Aorta (tissue), 5 donors: ENCODE measurements at places on chromosomes 12 and 14. TPM values are rescaled to one million over a fixed set of nuclear protein-coding genes. Genes with fewer than 3 reads are reported as not detected.

The EIF2B2 gene
- 37.4 TPM for total RNA-seq

DNA sequence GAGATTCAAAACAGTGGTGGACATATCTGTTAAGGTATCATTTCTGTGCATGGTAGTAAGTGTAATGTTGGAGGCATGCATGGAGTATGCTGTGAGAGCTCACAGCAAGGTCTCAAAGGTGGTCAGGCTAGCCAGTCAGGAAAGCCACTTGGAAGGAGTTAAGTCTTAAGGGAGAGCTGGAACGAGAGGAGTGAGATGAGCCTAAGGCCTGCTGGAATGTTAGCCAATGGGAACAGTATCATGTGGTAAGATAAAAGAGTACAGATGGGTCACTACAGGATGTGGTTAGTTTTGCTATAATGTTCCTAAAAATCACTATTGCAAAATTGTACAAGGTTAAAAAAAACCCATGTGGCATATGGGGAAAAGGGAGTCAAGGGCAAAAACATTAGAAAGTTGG lies 311.7 kb upstream of the E2F7 start:
- H3K27ac ChIP-seq, result no peak overlapping the region
- H3K4me1 ChIP-seq, result no peaks in the 10 kb centered on the region
- DNase-seq, result no peak
- no peak overlapping the region for H3K4me3 ChIP-seq

The LTBR gene
- 83.1 TPM for total RNA-seq

The CLEC7A gene
- total RNA-seq, result 25.8 TPM

GRCh38 chr14:32341947-32342846 lies 13.1 kb downstream of the AKAP6 start:
- no peak overlapping the region for H3K27ac ChIP-seq
- H3K4me3 ChIP-seq, result no peak overlapping the region

The RNASE11 gene
- total RNA-seq, result not detected

DNA sequence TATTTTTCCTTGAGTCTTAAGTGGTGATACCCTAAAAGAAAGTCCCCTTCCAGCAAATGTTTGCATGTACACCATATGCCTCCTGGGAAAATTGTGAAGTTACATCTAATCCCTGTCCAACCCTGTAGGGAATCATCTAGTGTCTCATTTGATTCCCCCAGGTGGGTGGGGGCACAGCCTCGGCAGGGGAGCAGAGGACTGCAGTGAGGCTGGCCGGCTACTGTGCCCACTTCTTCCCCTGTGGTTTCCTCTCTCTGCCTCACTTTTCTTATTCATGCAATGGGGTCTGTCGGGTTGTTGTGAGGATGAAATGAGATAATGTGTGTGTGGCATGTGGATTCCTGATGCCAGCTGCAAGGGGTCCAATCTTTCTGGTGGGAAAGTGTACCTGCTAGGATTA lies 6.0 kb downstream of the PAPLN start:
- H3K4me3 ChIP-seq, result no peak overlapping the region
- H3K36me3 ChIP-seq, result no peaks in the 10 kb centered on the region

- H3K4me3 ChIP-seq, result no peak overlapping the region
- H3K36me3 ChIP-seq, result no peaks in the 10 kb centered on the region
These were observed 130.8 kb downstream of the CAPZA3 start for GRCh38 chr12:18868717-18869116.

GRCh38 chr12:5173511-5174011 lies 129.9 kb downstream of the KCNA5 start:
- H3K27ac ChIP-seq, result no peak overlapping the region
- no peaks in the 10 kb centered on the region for H3K27me3 ChIP-seq
- peaks cover 6% of the 10 kb centered on the region for H3K4me1 ChIP-seq

The MEG3 gene
- 246 TPM for total RNA-seq

The CAPS2 gene
- total RNA-seq, result 17.9 TPM

GRCh38 chr14:72292689-72293024 lies 360.4 kb downstream of the RGS6 start:
- no peaks in the 10 kb centered on the region for H3K36me3 ChIP-seq
- DNase-seq, result no peak
- no peaks in the 10 kb centered on the region for H3K27me3 ChIP-seq
- H3K4me3 ChIP-seq, result no peak overlapping the region
- no peak overlapping the region for H3K27ac ChIP-seq
- H3K4me1 ChIP-seq, result no peaks in the 10 kb centered on the region

The NRXN3 gene
- 8.8 TPM for total RNA-seq

The TTC5 gene
- 15.4 TPM for total RNA-seq
